ENCODE measurements at places on chromosomes 3 and 15.

GRCh38 chr3:171439996-171440395 is 20.2 kb downstream of the TNIK start:
- DNase-seq = no peak

- no peak for DNase-seq
Measured at GRCh38 chr3:37171144-37171543, 3.2 kb downstream of the LRRFIP2 start.

DNA sequence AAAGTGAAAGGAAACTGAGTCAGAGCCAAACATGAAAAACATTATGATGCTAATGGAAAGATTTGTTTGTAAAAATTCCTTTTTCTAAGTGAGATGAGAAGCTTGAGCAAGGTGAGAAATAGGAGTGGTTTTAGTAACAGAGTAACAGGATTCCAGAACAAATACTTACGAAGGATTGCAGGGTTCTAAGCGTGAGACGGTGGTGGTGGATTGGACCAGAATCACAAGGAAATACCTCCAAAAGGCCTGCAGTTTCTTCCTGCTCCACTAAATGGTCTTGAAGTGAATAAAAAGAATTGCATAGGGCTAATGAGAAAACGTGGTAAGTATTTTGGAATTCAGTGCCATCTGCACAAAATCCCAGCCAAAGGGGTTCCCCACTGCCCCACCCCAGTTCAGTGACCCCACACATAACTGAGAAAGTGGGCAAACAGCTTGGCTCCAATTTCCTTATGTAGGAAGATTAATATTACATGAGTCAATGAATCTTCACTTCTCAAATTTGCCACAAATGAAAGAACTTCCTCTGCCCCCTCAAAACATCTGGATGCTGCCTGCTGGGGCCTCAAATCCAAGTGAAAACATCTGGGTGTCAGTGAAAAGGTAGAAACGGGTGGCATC is 283.8 kb upstream of the NR2F2 start:
- no peak for DNase-seq

DNA sequence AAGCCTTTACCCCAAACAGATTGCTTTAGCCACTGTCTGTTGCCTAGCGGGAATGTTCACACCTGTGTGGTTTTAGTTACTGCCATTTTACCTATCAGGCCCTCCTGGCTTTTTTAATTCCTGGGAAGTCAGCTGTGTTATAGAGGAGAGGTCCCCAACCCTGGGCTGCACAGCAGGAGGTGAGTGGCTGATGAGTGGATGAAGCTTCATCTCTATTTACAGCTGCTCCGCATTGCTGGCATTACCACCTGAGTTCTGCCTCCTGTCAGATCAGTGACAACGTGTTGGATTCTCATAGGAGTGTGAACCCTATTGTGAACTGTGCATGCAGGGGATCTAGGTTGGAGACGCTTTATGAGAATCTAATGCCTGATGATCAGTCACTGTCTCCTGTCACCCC is 127.0 kb downstream of the MBNL1 start:
- DNase-seq = no peak

GRCh38 chr3:159926573-159926972 is 62.1 kb upstream of the IL12A start:
- DNase-seq = no peak

GRCh38 chr3:11195721-11196332 is 41.5 kb downstream of the HRH1 start:
- no peak for DNase-seq

GRCh38 chr3:39757307-39757706 is 52.1 kb upstream of the MYRIP start:
- DNase-seq = no peak

DNA sequence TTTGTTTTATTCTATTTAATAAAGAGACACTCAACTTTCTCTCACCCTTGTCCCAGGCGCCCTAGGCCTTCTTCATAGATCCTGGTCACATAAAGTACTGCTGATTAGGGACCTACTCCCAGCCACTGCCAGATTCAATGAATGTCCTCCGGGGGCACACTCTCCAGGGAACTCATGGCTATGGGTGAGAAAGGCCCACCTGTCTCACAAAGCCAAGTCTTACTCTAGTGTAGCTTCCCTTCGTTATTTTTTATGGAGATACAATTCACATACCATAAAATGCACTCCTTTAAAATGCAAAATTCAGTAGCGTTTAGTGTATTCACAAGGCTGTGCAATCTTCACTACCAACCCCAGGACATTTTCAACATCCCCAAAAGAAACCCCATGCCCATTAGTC is 87.8 kb downstream of the ADCY5 start:
- no peak for DNase-seq

DNA sequence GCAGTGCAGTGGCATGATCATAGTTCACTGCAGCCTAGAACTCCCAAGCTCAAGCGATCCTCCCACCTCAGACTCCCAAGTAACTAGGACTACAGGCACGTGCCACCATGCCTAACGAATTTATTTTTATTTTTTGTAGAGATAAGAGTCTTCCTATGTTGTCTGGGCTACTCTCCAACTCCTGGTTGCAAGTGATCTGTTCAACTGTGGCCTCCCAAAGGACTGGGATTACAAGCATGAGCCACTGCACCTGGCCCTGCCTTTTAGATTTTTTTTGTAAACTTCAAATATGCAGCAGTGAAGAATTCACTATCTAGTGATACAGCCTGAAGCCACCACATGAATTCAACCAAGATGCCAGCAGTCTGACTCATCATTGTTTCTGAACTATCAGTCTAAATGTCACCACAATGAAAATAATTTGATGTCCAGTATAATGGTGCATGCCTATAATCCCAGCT is 32.7 kb downstream of the UBXN7 start:
- DNase-seq = no peak

DNA sequence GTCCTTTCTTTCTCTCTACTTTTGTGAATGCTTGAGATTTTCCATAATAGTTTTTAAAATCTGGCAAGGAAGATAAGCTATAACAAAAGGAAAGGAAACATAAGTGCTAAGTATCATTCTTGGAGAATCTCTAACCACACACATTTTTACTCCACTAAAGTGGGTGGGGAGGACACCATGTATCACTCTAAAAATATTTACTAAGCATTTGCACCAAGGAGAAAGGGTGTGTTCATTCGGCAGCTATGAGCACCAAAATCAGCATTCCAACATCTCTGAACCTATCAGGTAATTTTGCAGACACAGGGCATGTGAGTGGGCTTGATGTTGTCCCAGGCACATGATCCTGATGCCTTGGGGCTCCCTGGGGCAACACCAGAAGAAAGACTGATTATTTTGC is 5.5 kb downstream of the B4GALT4 start:
- DNase-seq = no peak

- DNase-seq = no peak
Measured at GRCh38 chr3:131669600-131669999, 166.8 kb upstream of the MRPL3 start.

GRCh38 chr3:20182206-20182605 is 3.8 kb downstream of the SGO1 start:
- no peak for DNase-seq

DNA sequence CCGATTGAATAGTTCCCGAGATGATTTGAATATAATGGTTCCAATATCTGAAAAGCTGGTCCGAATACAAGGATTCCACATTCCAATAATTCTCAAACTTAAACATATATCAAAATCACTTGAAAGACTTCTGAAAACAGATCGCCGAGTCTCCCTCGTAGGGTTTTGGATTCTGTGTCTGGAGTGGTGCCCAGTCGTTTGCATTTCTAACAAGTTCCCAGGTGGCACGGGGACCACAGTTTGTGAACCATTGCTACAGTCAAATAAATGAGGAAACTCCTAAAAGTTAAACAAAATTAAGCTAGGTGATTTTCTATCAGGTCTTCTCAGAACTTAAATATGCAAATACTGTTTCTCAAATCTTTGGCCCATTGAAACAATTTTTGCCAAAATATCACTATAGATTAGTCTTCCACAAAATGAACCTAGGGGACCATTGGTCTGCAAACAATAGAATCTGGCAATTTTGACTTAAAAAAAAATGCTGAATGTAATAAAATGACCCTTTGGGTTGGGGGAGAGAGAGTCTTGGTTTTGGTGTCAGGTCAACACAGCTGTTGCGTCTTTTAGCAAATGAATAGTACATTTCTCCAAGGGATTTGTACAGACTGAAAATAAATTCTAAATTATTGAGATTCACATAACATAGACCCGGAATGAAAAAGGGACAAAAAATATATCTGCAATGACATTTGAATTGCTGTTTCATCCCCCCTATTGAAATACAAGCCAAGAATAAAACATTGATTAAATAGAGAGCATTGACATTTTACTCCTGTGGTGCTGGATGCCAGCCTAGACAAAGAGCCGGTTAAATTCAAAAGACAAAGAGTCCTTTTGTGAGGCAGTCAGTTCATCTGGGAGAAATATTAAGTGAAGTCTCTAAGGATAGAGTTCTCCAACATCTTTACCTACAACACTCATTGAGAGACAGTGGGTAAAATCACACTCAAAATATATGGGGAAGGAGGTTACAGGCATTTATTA is 175.7 kb upstream of the ADAMTS9 start:
- DNase-seq = no peak

GRCh38 chr3:131077904-131078303 is 51.2 kb downstream of the NEK11 start:
- no peak for DNase-seq

GRCh38 chr15:101676921-101677329 is 24.7 kb upstream of the TM2D3 start:
- DNase-seq = peak; percentile 23

DNA sequence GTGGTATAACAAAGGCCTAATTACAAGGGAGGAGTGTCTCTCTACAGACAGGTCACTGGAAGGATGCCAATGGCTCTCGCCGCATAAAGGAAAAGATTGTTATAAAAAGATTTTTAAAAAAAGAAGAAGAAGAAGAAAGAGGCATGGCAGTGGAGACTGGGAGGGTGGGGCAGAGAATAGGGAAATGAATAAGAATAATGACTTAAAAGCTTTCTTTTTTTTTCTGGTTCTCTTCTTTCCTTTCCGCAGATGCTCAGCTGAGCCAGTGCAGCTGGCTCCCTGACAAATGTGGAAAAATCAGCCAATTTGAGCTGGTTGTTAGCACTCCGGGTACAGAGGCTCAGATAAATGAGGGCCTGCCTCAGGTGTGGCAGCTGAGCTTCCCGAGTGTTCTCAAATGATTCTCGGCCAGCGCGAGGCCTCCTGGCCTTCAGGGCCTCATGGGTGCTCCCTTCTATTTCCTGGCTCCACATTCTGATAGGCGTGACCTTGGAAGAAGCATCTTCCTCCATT is 234.1 kb downstream of the RORA start:
- no peak for DNase-seq

- no peak for DNase-seq
Measured at GRCh38 chr3:32813180-32813579, 4.6 kb upstream of the TRIM71 start.

- no peak for DNase-seq
Measured at GRCh38 chr3:152241142-152242017, 27.3 kb upstream of the MBNL1 start.

GRCh38 chr3:7536510-7536909 is 675.6 kb downstream of the GRM7 start:
- no peak for DNase-seq

DNA sequence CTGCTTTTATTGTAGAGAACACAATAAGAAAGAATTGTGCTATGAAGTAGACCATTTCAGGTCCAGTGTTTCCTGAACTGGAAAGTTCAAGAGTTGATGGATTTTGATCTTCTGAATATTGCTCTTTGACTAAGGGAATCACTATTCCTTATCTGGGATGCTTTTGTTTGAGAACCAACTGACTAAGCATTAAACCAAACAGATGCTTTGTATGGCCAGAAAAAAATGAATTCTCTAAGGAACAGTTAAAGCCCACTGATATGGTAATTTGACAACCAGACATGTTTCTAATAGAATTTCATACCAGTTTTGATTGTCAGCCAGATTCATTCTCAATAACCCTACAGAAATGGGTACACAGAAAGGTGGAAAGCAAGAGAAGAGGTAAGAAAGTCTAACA is 67.5 kb upstream of the CADPS start:
- no peak for DNase-seq

- DNase-seq = peak; percentile 6
Measured at GRCh38 chr3:56303487-56303886, 164.8 kb downstream of the ERC2 start.

Data from NCI-H446 treated with DMSO at 0.1 percent for 48 hours (cell line).